H4 (cell line): ENCODE measurements at places on chromosomes 1 and 21. TPM values are rescaled to one million over a fixed set of nuclear protein-coding genes. Genes with fewer than 3 reads are reported as not detected.

The LAMC1 gene
- 99.6 and 122 TPM in 2 replicates for total RNA-seq

The AIRE gene
- total RNA-seq = not detected in 2 replicates

The RHD gene
- total RNA-seq = not detected in 2 replicates

The OLIG1 gene
- total RNA-seq = not detected in 2 replicates

The OR10J4 gene
- total RNA-seq = not detected in 2 replicates

The TMEM269 gene
- total RNA-seq = 0.04 and 0.08 TPM in 2 replicates

The FCMR gene
- 0.12 and 1.3 TPM in 2 replicates for total RNA-seq

The PNRC2 gene
- total RNA-seq = 73.3 and 85.8 TPM in 2 replicates

The DOP1B gene
- 1.2 and 1.5 TPM in 2 replicates for total RNA-seq

The SPRR2F gene
- not detected in 2 replicates for total RNA-seq

The UBXN10 gene
- not detected in 2 replicates for total RNA-seq

The VHLL gene
- total RNA-seq = not detected in 2 replicates

The HLX gene
- total RNA-seq = 2.6 and 3.0 TPM in 2 replicates

The SPRR1B gene
- not detected in 2 replicates for total RNA-seq

The TMPRSS2 gene
- 0.10 TPM in 1 of 2 replicates, not detected in the other for total RNA-seq

The ZNF648 gene
- 0.06 TPM in 1 of 2 replicates, not detected in the other for total RNA-seq

The UBXN11 gene
- total RNA-seq = 0.74 and 3.8 TPM in 2 replicates

The PBXIP1 gene
- total RNA-seq = 22.8 and 31.2 TPM in 2 replicates

The CHRNB2 gene
- not detected in 2 replicates for total RNA-seq

The LRRC53 gene
- not detected in 2 replicates for total RNA-seq

The CASQ1 gene
- total RNA-seq = 0.41 TPM in 1 of 2 replicates, not detected in the other

The PROK1 gene
- not detected in 2 replicates for total RNA-seq

The NECTIN4 gene
- total RNA-seq = 0.14 TPM in 1 of 2 replicates, not detected in the other

The OPRD1 gene
- total RNA-seq = not detected in 2 replicates

The MROH7 gene
- not detected in 2 replicates for total RNA-seq

The LMX1A gene
- total RNA-seq = not detected in 2 replicates

The AMY1A gene
- not detected in 2 replicates for total RNA-seq

The SPATA45 gene
- total RNA-seq = 0.75 TPM in 1 of 2 replicates, not detected in the other

The PLA2G2C gene
- total RNA-seq = not detected in 2 replicates

The PGLYRP3 gene
- not detected in 2 replicates for total RNA-seq

The MMEL1 gene
- not detected in 2 replicates for total RNA-seq

The PRAMEF12 gene
- not detected in 2 replicates for total RNA-seq

The DYNLT4 gene
- total RNA-seq = 0.12 TPM in 1 of 2 replicates, not detected in the other

The ALG14 gene
- total RNA-seq = 1.4 and 1.7 TPM in 2 replicates

The DPH2 gene
- total RNA-seq = 28.5 and 44.1 TPM in 2 replicates

The GLIS1 gene
- 0.86 and 1.0 TPM in 2 replicates for total RNA-seq
